ENCODE measurements at places on chromosomes 1 and 21.

- DNase-seq = no peak
Measured at GRCh38 chr1:89725631-89726030, 92.7 kb downstream of the LRRC8C start.

GRCh38 chr1:214022229-214022791 lies 34.5 kb downstream of the PROX1 start:
- no peak for DNase-seq

- DNase-seq = no peak
Measured at GRCh38 chr1:1169429-1170214, 4.1 kb upstream of the TTLL10 start.

DNA sequence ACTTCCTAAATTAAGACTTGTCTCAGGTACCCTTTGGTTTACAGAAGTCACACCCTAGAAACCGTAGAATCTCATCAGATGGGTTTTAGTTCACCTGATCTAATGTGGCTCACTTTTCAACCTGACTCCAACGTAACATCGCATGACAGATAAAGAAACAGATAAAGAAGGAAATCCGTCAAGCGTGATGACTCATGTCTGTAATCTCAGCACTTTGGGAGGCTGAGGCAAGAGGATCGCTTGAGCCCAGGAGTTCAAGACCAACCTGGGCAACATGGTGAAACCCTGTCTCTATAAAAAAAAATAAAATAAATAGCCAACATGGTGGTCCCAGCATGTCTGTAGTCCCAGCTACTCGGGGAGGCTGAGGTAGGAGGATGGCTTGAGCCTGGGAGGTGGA lies 97.3 kb downstream of the SPSB1 start:
- no peak for DNase-seq

GRCh38 chr1:33649759-33650158 lies 177.3 kb downstream of the ZSCAN20 start:
- DNase-seq = no peak

- no peak for DNase-seq
Measured at GRCh38 chr1:242196101-242196500, 197.2 kb upstream of the MAP1LC3C start.

- peak; percentile 31 for DNase-seq
Measured at GRCh38 chr21:42038826-42039425, 28.8 kb upstream of the ZBTB21 start.

GRCh38 chr1:72186733-72187307 lies 95.5 kb downstream of the NEGR1 start:
- peak; percentile 9 for DNase-seq

DNA sequence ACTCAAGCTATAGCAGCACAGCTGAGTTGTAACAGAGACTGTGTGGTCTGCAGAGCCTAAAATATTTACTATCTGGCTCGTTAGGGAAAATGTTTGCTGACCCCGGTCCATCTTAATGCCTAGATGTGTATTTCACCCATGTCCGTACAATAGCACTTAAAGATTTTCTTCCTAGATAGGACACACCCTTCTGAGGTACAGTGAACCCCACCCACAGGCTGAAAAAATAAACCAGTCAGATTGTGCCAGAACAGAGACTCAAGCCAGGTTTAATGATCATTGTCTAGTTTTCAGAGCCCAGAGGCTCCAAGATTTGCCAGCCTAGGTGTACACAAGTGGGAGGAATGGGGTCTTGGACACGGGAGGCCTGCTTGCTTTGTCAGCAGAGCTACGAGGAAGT lies 5.6 kb downstream of the AMIGO1 start:
- DNase-seq = no peak

DNA sequence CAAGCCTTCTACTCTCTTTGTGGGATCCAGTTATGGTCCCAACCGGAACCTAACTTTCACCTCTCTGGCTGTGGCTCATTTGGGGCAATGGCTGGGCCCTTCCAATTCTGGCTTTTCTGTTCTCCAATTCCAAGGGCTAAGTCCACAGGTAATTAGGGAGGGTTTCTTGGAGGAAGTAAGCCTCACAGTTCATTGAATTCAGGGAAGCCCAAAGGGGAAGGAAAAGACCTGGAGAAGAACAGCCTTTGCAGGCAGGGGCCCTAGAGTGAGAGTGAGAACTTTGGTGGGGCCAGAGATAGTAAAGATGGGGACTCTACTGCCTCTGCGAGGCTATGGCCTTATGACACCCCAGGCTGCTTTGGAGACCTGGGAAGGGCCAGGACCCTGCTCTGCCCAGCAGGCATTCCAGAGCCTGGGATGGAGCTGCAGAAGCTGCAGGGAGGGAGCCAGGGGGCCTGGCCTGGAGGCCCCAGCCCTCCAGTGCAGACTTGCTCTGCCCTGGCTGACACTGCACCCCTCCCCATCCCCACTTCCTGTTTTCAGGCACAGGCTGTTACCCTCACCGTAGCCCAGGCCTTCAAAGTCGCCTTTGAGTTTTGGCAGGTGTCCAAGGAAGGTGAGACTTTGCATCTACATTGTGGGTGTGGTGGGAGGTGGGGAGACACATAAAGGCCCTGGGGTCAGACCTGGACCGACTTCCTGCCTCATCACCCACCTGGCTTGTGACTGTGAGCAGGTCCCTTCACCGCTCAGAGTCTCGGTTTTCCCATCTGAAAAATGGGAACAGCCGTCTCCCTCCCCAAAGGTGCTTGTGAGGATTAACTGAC lies 18.9 kb downstream of the LDLRAP1 start:
- no peak for DNase-seq

GRCh38 chr1:159090286-159091179 lies 14.0 kb upstream of the AIM2 start:
- DNase-seq = no peak

DNA sequence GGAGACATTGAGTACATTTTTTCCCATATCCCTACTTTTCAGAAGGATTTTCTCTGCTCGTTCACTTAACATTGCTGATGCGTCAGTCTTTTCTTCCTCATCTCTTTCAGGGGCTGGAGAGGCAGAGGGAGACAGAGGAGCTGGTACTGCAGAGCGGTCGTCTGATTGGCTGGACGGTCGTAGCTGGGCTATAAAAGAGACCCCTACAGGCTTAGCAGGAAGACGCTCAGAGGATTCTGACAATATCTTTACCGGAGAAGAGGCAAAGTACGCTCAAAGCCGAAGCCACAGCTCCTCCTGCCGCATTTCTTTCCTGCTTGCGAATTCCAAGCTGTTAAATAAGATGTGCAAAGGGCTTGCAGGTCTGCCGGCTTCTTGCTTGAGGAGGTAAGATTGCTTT lies at the start of gene RGS4:
TSS of gene RGS4 (plus strand) at position 220 of the 400 bp plus-strand sequence. CDS start at position 344, 124 bp downstream.
- DNase-seq = peak; percentile 94

DNA sequence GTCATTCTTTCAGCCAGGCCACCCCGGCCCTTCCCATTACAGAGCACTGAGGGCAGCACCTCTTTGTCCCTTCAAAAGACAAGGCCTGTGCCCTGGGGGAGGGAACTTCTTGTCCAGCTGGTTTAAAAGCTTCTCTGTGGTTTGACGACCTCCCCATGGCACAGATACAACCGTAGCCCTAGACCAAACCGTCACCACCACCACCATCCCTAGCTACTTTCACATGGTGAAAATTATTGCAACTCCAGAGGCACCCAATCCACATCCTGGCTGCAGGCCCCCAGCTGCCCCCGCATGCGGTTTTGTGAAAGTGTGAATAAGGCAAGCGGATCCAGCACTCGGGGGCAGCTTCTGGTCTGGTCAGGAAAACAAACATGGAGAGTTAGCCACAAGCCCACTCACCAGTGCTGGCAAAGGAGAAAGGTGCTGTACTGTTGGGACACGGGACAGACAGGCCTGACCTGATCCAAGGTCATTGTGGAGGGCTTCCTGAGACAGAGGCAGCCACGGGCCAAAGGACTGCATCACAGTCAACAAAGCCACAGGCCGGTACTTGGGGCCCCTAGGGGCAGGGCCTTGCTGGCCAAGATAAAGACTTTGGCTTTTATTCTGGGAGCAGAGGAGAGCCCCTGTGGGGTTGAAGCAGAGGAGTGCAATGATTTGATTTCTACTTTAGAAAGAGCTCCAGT lies 31.2 kb downstream of the CDCA8 start:
- no peak for DNase-seq

- no peak for DNase-seq
Measured at GRCh38 chr1:231856894-231857293, 230.3 kb downstream of the DISC1 start.

- no peak for DNase-seq
Measured at GRCh38 chr1:177913762-177914540, 55.9 kb downstream of the SEC16B start.

DNA sequence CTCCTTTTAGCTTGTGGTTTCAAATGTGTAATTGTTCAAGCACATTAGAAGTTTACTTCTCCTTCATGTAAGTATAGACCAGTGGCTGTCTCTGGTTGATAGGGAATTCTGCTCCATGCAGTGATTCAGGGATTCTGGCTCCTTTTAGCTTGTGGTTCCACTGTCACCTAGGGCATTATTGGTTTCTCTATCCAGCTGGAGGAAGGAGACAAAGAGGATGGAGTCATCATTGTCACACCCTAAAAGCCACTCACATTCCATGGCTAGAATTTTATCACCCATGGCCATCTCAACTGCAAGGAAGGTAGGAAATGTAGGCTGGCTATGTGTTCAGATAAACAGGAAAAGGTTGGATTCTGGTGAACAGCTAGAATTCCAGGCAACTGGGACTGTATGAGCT lies 131.2 kb downstream of the URB2 start:
- no peak for DNase-seq

- DNase-seq = no peak
Measured at GRCh38 chr1:3494321-3495308, 40.1 kb downstream of the ARHGEF16 start.

DNA sequence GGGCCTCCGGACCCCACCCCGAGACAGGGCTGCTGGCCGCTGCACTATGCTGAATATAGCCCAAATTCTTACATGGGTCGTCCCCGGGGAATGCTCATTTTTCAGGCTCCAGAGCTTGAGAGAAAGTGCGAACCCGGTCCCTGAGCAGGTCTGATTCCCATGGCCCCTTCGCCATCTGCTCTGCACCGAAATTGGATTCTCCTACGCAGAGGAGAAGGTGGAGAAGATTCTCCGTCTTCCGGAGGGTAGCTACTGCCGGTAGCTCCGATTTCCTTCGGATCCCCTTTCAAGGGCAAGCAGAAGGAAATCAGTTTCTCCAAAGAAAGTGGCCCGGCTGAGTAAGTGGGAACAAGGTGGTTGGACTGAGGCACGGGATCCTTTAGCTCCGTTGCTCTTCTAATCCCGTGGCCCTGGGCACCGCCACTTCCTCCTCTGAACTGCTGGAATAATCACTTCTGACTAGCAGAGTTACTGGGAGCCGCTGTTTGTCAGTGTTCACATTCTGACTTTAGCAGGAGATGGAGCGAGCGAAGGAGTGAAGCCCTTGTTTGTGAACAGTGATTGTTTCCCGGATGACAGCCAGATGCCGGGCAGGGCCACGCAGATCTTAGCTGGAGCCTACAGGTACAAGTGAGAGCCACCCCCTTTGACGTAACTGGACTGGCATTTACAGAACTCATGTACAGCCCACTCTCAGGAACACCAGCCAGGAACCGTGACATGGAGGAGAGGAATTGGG lies 1.1 kb upstream of the ZNF496 start:
- no peak for DNase-seq

DNA sequence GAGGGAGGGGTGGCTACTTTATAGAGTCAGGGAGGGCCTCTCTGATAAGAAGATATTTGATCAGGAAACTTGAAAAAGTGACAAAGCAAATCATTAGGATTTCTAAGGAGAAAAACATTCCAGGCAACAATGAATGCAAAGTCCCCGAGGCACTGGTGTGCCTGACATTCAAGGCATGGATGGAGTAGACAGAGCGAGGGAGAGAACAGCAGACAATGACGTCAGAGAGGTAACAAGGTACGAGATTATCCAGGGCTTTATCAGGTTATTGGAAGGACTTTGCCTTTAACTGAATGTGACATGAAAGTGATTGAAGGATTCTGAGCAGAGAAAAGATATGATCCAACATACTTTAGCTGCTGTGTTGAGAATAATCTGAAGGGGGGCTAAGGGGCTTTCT lies 72.4 kb upstream of the GNG4 start:
- DNase-seq = no peak
